ENCODE measurements at places on chromosomes 4 and X. TPM values are rescaled to one million over a fixed set of nuclear protein-coding genes. Genes with fewer than 3 reads are reported as not detected.

PPP2R2C gene
- total RNA-seq, result 3.0 TPM

MAGEC2 gene
- total RNA-seq, result not detected

SERPINA7 gene
- total RNA-seq, result not detected

DNA sequence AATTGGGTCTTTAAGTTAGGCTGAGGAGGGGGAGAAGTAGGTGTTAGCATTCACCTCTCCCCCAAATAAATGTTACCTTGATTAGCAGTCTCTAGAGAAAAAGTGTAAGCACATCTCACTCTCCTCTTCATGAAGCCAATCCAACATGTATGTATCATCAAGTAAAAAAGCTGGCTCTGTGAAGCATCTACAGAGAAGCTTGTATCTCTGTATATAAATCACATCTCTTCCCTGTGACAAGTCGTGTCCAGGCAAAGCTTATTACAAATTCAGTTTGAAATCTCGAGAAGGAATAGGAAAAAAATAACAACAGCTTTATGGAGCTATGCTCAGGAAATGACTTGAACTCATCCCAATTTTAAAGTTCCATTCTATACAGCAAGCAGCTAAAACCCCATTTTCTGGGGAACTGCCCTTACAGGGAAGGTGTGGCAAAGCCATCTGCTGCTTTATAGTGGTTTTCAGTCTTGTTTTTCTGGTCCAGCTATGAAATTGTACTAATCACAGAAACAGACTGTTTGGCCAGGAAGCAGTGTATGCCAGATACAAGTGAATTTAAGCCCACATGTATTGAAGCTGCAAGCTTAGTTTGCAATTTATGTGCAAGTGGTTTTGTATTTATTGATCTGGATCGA is 313.3 kb upstream of the NOCT start:
- DNase-seq, result peak; percentile 66

EVC gene
- total RNA-seq, result 24.5 TPM

DNA sequence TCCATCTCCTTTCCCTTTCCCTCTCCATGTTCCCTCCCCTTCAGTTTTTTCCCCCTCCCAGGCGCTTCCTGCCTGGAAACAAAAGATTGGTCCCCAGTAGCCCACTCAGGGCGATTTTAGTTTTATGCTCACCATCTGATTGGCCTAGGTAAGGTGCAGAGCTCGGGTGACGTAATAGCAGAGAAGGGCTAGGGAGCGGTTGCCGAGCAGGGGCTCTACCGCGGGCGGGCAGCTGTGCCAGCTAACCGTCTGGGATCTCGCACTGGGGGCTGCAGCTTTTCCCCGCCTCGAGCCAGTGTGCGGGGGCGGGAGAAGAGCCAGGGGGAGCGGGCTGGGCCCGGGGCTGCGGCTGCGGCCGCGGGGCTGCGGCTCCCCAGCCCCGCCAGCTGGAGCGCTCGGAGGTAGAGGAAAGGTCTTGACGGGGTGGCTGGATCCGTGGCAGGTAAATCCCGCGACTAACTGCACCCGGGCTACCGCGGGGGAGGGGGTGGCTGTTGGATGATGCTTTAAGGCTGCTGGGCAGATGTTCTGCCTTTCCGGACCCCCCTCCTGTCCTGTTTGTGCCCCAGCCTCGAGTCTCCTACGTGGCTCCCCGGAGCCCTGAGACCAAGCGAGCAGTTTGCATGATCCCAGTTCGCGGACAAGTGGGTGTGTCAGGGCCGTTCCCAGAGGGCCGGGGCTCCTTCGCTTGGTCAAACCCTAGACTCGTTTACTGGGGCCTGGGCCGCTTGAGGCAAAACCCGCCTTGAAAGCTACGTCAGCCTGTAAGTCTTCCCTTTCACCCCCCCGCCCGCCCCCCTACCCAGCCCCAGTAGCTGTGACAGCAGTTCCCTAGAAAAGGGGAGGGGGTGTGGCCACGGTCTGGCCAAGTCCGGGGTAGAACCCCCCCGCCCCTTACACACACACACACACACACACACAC is at the start of gene PAK3:
PAK3 (plus strand) TSS at position 218 of the 922 bp plus-strand sequence. CDS start 26,913 bp downstream, outside the sequence.
- peak; percentile 41 for DNase-seq

SOD3 gene
- 15.2 TPM for total RNA-seq

GRCh38 chrX:44935172-44935571 is 62.2 kb downstream of the KDM6A start:
- DNase-seq, result no peak

DOCK11 gene
- total RNA-seq, result 25.7 TPM

PCYT1B gene
- total RNA-seq, result 0.49 TPM

F8A2 gene
- total RNA-seq, result not detected

ARX gene
- total RNA-seq, result 0.10 TPM

DNA sequence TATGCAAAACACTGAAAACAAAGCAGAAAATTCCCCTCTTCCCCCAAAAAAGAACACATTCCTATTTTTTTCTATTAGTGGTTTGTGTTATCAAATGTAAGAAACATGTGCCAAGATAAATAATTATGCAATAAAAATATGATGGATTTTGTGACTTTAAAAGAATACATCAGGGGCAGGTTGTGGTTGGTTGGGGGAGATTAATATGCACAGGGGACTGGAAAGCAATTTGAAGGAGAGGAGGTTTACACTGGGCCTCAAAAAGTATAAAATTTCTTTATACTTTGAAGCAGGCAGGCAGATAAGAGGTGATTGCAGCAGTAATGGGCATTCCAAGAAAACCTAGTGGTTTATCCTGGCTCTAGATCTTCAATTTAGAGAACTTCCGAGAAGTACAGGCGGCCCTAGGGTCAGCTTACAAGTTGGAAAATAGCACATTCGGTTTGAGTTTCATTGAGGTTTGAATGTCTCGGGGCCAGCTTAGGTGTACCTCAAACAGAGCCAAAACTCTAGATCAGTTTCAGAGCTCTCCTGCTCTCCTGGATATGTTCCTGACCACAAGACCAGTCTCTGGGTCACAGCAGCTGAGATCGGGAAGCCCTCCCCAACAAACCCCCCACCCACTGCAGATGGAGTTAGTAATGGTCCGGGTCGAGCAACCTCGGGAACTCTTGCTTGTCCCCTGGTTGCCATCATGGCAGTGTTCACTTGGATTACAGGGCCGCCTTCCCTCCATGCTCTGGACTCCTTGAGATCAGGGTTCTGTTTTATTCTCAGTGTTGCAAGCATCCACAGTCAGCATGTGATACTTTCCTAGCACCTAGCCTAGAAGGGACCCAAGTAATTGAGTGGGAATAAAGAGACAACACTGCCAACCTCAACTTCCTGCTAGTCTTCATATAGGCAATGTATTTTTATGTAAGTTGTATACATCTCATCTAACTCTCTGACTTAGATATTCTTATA is 112.1 kb upstream of the DDIT4L start:
- DNase-seq, result no peak

- DNase-seq, result peak; percentile 75
Observed at GRCh38 chrX:17590892-17591740, 146.2 kb upstream of the SCML1 start.

All from skin of body (tissue), 3 donors.